Stimulated activated CD4-positive, alpha-beta T cell treated with anti-CD3 and anti-CD28 coated beads, TNF-alpha, amount 100 ng/mL, for 24 hours (primary cell): ENCODE measurements at places on chromosomes 1 and 21.

DNA sequence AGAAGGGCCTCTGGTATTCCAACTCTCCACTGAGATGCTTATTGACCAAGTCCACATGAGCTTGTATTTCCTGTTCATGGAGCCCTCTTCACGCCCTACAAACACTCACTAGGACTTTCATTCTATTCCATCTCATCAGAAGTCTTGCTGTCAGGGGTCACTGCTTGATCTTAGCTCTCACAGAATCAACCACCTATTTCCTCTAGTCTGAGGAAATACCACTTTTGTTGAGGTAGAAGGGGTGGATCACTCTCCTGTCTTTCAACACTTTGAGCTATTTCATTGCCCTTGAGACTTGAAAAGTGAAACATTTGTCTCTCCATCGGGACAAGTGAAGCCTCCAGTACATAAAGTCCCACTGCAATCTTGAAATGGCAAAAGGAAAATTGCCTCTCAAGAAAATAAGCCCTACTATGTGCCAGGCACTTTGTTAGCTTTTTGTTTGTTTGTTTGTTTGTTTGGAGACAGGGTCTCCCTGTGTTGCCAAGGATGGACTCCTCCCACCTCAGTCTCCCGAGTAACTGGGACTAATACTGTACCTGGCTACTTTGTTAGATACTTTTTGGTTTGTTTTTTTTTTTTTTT is 19.8 kb upstream of the FAM110D start:
- DNase-seq, result no peak

- no peak for DNase-seq
Measured at GRCh38 chr1:202145068-202145743, 669 bp upstream of the ARL8A start.

- no peak for DNase-seq
Measured at GRCh38 chr1:162530988-162531319, 30.6 kb upstream of the UAP1 start.

DNA sequence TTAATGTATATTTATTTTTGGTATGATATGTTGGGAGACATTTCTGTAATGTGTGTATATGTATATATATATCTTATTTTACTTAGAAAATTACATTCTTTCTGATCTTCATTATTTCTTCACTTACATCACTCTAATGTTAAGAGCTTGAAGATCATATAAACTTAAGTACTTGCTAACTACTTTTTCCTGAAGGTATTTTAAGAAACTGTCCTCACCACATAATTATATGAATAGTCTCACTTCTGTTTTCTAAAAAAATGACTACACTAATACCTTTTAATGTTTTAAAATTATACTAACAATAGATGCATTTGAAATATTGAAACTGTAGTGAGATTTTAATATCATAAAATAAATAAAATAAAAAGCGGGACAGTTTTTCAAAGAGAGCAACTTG is 377.1 kb downstream of the LRRIQ3 start:
- DNase-seq, result no peak

DNA sequence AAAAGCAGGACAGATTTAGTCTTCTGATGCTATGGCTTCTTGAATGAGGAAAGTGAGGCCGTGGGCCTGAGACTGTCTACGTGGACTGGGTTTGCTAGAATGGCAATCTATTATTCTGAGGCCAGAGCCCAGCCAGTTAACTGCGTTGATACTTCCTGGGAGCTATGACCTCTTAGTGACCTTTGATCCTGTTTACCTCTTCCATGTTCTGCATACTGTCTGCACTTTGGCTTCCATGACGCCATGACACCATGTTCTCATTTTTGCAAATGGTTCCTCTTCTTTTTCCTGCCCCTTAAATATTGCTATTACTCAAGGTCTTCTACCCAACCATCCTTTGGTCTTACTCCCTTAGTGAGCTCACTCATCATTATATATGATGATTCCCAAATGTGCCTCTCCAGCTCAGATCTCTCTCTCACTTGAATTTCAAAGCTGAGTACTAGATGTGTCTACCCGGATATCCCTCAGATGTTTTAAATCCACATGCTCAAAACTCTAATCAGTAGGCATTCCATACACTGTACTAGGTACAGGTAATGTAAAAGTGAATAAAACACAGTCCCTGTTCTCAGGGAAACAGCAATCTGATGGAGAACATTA is 66.1 kb upstream of the ATP1A1 start:
- DNase-seq, result no peak

GRCh38 chr1:38730511-38731397 is 128.8 kb downstream of the RRAGC start:
- DNase-seq, result no peak

DNA sequence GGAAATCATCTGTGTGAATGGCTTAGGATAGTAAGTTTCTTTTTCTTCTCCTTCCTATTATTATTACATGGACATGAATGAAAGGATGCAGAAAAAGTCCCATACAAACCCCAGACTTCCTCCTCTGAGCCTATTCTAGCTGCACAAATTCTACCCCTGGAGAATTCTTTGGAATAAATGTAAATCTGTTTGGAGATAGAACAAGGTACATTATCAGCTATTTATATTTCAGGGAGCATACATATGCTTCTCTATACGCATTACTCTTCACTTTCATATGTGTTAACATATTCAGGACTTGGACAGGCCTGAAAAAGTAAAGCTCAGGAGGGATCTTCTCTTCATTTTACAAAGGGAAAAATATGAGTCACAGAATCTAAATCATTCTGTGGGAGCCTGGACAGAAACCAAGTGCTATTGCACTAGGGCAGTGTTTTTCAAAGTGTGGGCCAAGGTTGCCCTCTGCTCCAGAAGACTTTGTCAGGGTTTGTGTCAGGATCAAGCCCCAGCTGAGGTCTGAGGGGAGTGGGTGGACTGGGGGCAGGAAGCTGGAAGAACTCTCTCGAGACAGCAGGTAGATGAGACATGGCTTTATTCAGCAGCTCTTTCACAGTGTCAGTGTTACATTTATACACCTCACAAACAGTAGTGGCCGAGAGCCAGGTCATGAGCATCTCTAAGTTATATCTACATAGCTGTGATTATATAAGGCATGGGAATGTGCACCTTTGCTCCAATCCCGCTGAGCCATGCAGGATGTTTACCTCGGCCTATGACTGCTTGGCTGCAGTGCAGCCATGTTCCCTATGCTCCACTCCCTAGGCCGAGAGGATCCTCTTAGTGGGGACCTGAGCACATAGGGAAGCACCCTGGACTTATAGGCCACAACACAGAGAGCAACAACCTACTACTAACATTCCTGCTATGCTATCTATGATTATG is 114.3 kb downstream of the GDAP2 start:
- no peak for DNase-seq

- DNase-seq, result no peak
Measured at GRCh38 chr21:27643326-27643725, 676.4 kb upstream of the ADAMTS5 start.

GRCh38 chr1:1157914-1158710 is 15.6 kb upstream of the TTLL10 start:
- DNase-seq, result no peak

DNA sequence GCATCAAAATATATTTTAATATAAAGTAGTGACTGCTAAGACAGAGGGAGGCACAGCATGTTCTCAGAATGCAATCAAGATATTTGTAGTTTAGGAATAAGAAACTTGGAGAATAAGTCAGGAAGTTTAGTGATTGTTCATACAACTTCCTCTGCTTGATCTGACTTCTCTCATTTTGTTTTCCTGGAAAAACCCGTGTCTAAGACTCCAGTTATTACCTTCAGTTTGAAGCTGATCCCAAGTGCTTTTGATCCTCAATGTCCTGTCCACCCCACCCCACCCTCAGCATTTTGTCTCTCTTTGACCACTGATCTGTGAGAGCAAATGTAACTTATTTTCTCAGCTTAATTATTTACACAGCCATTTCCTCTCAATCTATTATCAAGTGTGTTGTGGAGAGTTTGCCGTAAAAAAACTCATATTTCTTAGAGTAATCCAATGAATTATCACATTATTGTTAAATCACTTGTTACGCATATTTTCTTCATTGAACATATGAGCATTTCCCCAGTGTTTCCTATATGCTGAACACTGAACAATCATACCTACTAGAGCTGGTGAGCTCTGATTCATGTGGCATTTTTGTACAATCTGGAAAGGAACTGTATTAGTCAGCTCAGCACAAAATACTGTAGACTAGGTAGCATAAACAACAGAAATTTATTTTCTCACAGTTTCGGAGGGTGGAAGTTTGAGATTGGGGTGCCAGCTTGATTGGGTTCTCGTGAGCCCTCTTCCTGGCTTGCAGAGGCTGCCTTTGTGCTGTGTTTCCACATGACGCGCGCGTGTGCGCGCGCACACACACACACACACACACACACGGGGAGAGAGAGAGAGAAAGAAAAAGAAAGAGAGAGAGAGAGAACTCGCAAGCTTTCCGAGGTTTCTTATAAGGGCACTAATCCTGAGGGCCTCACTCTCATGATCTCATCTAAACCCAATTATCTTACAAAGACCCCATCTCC is 65.5 kb upstream of the DPYD start:
- no peak for DNase-seq

GRCh38 chr1:62417351-62417999 is 19.4 kb upstream of the USP1 start:
- DNase-seq, result no peak

DNA sequence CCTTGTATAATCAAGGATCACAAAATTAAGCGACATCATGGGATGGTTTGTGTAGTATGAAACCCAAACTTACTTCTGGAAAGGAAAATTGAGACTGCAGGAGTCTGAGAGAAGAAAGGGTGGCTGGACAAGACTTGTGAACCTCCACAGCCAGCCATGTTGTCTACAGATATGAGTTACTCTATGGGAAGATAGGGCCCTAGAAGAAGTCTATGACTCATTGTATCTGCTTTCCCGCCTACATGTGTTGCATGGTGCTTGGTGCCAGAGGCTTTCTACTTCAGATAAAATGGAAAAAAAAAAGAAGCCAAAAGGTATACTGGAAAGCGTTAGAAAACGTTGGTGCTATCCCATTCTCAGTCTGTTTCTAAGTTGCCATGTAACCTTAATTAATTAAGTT is 18.7 kb upstream of the OR6N2 start:
- DNase-seq, result no peak

GRCh38 chr1:1759456-1760344 is 18.6 kb downstream of the NADK start:
- DNase-seq, result no peak

- no peak for DNase-seq
Measured at GRCh38 chr21:44614161-44614631, 2.3 kb downstream of the KRTAP10-8 start.

GRCh38 chr1:157495285-157495684 is 57.0 kb downstream of the FCRL5 start:
- DNase-seq, result no peak

GRCh38 chr1:186806477-186806876 is 22.3 kb upstream of the PLA2G4A start:
- no peak for DNase-seq

- DNase-seq, result no peak
Measured at GRCh38 chr1:186849271-186849671, 20.5 kb downstream of the PLA2G4A start.

DNA sequence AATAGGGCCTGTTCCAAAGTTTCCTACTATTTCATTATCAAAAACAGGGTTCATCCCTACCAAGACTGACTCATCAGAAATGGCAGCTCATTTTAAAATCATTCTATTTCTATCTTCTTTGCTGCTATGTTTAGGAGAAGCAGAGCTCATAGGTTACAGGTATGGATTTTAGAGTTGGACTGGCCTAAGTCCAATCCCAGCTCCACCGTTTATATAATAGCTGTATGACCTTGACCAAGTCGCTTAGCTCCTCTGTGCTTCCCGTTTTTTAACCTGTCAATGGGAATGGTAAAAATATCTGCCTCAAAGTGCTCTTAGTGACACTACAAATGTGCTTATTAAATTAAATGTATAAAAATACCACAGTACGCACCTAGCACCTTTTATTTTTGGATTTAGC is 412.6 kb downstream of the ZP4 start:
- DNase-seq, result no peak

DNA sequence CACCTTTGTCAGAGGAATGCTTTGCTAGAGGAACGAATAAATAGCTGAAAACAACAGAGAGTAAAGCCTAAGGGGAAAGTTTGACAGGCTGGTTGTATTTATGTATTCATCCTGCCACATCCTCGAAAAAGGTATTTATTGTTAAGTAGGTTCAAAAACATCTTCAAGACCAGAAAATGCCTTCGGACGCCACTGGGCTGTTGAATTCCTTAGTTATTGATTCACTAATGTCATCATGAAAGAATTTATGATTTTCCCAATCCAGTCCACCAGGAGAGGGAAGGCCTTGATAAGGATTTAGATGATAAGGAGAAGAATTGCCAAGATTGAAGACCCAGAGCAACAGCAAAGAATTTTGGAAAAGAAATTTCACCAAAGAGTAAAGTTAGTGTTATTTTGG is 35.2 kb upstream of the MAB21L3 start:
- no peak for DNase-seq

- no peak for DNase-seq
Measured at GRCh38 chr21:26115305-26115704, 55.3 kb downstream of the APP start.

GRCh38 chr21:38806942-38807284 is 1.2 kb downstream of the ETS2 start:
- DNase-seq, result no peak
